Pons (tissue), 1 donor: ENCODE measurements at places on chromosomes 11 and 22.

DNA sequence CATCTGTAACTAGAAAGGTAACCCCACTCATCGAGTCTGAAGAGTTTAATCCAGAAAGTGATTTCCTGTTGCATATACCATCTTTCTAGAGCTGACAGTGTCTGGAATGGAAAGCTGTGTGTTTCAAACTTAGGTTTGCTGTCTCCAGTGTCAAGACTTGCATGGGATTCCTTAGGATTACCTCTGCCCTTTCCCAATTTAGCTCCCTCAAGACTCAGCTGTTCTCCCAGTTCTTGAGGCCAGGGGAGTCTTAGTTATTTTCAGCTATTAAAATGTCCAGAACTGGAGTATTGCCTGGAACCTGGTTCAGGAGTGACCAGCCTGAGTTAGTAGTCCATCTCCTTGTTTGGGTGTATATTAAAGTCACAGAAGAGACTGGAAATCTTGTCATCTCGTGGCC lies 25.0 kb upstream of the LDHA start:
- DNase-seq: no peak

DNA sequence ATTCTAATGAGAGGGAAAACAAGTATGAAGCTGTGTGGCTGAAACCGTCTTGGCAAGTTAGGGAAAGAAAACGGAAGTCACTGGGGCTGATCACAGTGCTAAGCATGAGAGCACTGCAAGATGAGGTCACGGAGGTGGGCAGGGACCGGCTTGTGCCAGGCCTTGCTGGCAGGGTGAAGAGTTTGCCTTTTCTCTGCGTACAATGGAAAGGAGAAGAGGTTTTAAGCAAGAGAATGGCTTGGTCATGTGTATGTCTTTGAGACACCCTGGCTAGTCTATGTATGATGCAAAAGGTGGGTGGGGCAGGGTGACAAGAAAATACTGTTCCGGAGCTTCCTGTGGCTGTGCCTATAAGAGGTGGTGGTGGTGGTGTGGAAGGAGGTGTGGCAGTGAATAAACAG lies 567.9 kb downstream of the NTM start:
- peak; percentile 70 for DNase-seq

DNA sequence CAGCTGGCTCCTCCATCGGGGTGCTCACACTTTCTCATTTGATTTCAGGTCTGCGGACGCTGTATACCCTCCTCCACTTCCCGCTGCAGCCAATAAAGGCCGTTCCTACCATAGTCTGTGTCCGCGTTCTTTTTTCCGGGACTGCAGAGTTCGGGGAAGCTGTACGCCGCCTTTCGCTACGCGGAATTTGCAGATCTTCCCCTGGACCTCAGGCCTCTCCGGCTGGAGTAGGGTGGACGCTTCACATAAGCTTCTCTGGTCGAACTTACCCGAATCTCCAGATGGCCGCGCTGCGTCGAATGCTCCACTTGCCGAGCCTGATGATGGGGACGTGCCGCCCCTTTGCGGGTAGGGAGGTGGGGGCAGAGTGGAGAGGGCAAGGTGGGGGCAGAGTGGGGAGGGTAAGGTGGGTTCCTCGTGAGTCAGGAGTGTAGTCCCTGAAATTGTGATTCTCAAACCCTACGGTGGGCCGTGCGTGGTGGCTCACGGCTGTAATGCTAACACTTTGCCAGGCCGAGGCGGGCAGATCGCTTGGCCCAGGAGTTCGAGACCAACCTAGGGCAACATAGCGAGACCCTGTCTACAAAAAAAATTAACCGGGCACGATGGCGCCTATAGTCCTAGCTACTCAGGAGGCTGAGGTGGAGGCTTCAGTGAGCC lies 617 bp downstream of the CSKMT start:
- peak; percentile 25 for DNase-seq

DNA sequence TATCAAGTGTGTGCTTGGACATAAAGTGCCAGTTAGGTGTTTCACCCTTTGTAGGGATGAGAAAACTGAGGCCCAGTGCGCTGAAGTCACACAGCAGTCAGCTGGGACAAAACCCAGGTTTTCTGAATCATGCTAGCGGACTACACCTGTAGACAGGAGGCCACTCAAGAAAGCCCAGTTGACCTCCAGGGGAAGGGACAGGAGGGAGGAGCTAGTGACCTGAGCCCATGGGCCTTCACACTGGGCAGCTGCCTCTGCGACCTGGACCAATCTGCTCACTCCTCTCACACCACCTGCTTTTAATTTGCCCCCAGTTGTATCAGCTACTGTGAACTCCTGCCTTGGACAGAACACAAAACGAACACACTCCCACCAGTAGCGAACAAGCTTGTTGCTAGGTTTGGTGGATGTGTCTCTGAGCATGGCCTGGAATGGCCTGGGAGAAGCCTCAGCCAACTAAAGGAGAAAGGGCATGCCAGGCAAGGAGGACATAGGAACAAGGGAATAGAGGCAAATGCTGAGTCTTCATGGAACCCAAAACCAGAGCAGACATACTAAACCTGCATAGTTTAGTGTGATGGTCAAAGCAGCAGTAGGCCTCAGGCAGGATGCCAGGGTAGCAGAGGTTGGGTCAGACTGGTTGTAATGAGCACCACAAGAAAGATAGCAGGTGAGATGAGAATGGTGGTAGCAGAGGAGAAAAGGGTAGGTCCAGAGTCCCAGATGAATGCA lies 7.2 kb downstream of the LMO1 start:
- DNase-seq: no peak

- peak; percentile 31 for DNase-seq
These were observed 5.0 kb upstream of the MMP12 start for GRCh38 chr11:102879801-102880200.

DNA sequence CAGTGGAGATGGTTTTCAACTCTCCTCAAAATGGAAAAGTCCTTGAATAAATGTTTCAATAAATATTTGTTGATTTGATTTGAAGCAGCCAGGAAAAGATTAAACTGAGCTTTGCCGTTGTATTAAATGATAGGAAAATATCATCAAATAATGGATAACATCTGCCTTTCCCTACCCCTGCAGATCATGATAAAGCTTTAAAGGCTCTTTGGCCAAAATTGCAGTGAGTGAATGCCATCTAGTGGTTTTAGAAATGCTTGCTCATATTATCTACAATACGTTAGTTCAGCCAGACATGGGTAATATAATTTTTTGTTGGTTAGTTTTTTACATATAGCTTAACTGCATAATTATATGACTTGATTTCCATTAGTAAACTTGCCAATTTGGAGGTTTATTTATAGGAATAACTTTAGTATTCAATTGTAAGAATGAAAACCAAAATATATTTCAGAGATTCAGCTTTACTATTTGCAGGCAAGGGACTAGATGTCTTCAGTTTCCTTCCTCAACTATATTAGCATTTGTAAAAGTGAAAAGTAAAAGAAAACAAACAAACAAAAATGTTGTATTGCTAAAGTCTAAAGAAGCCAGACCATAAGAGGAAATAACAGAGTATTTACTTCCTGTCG lies 159.2 kb downstream of the MSANTD4 start:
- peak; percentile 92 for DNase-seq

DNA sequence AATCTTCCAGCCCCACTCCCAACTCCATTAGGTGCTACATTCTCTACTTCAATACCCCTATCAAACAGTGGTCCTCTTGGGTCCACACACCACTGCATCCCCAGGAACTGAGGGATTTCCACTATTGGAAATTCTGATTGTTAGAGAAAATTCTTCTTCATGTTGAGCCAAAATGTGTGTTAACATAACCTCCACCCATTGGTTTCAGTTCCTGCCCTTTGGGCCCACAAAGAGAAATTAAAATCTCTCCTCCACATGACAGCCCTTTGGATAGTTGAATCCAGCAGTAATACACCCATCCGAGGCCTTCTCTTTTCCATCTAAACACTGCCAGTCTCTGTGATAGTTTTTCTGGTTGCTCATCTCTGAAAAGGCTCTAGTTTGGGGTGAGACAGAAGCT lies 2.1 kb downstream of the VSIG2 start:
- no peak for DNase-seq

- DNase-seq: no peak
These were observed 39.0 kb downstream of the OR4C45 start for GRCh38 chr11:50071584-50072225.

GRCh38 chr11:115555336-115556090 lies 51.3 kb upstream of the CADM1 start:
- DNase-seq: no peak

DNA sequence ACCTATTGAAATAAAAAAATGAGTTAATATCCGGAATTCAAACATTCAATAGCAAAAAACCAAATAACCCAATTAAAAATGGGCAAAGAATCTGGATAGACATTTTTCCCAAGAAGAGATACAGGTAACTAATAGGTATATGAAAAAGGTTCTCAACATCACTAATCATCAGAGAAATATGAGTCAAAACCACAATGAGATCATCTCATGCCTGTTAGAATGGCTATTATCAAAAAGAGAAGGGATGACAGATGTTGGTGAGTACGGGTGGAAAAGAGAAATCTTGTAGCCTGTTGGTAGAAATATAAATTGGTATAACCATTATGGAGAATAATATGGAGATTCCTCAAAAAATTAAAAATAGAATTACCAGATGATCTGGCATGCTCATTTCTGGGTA lies 26.9 kb upstream of the OR6M1 start:
- DNase-seq: no peak

DNA sequence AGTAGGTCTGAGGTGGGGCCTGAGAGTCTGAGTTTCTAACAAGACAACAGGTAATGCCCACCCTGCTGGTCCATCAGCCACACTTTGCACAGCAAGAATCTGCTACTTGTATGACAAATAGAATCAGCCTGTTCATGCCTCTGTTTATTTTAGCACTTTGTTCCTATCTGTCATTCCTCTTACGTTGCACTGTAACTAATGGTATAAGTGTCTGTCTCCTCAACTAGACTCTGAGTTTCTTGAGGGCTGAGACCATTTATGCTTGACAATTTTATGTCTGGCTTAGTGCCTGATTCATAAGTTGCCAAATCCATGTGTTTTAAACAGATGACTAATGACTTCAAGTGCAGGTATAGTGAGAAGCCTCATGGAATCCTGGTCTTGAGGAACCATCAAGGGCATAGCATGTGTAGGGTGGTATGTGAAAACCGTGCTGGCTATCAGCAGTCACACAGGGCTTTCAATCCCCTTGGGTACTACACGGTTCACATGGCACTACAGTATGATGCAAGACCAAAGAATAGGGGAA lies 209.7 kb downstream of the C11orf91 start:
- no peak for DNase-seq

GRCh38 chr11:15451713-15452112 lies 337.0 kb downstream of the INSC start:
- no peak for DNase-seq

DNA sequence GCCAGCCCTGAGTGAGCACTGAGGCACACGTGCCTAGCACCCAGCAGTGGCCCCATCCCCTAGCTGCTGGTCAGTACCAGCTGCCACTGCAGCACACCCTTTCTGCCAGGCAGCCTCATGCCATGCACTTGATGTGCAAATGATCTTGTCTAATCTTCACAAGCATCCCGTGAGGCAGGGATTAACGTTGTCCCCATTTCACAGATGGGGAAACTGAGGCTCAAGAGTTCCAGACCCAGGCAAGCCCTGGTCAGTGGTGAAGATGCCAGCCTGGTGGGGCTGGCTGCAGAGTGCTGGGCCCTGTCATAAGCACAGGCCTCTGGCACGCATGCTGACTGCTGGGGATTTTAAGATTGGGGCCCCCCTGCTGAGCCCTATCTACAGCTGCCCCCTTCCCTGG lies 8.4 kb upstream of the CDKN1C start:
- DNase-seq: no peak

GRCh38 chr11:940496-941135 lies 14.9 kb downstream of the AP2A2 start:
- peak; percentile 50 for DNase-seq

DNA sequence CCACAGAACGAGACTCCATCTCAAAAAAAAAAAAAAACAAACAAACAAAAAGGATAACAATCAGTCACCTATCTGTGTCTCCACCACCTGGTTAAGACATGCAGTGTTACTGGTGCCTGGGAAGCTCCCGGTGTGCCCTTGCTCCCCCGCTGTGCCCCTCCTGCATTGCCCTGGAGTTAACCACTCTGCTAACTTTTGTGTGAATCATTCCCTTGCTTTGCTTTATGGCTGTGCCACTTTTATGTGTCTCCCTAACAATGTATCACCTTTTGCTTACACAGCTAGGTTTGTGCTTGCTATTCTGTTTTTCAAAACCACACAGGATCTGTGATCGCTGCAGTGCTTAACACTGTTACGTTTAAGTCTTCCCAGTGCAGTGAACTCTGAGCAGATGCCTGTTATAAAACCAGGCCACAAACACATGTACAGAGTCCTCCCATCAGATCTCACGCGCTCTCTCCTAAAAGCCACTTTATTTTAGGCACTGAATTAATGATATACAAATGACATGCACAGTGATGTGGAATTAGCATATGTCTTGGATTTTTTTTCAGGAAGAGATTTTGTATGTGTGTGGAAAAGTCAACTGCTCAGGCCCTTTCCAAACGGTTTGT lies 69.9 kb downstream of the BUD13 start:
- DNase-seq: no peak

DNA sequence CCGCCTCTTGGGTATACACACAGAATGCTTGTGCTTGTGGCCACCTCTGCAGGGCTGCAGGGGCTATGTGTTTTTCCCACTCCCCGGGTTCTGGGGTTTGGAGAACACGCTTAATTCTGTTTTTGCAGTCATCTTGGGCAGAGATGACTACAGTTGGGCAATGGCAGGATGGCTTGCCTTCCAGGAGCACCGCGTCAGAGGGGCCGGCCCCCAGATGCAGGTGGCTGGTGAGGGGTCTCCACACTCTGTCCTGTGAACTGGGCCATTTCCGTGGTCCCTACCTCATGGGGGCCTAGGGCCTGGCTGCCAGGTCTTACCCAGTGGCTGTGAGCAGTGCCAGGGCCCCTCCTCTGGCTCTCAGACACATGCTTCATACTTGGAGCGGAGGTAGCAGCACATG lies 68.3 kb downstream of the CTTN start:
- DNase-seq: no peak

DNA sequence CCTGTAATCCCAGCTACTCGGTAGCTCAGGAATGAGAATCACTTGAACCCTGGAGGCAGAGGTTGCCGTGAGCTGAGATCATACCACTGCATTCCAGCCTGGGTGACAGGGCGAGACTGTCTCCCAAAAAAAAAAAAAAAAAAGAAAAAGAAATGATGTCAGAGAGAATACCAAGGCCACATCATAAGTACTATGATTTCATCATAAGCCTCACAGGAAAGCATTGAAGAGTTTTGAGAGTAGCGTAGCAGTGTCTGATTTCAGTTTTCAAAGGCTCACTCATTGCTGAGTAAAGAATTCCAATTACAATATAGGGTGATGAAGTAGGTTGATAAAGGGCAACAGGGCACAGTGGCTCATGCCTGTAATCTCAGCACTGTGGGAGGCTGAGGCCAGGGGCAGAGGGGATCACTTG lies 88.8 kb downstream of the MRTFA start:
- DNase-seq: no peak

GRCh38 chr22:25062386-25063085 lies 110.0 kb downstream of the KIAA1671 start:
- no peak for DNase-seq

DNA sequence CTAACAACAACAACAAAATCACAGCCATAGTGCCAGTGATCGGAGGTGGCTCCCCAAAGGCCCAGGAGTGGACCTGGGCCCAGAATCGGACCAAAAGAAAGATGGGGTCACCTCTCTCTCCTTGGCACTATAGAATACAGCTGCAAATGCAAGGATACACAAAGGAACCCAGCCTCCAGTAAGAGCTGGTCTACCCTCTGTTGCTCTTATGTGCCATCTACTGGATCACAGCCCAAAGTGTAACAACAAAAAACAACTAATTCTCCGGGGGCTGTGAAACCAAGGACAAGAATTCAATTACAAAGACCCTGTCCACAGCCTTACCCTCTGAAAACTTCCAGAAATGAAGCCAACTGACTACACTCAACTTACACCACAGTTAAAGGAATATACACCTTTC lies 21.6 kb downstream of the OR8G5 start:
- DNase-seq: no peak
